ENCODE measurements at places on chromosomes 3 and 15.

DNA sequence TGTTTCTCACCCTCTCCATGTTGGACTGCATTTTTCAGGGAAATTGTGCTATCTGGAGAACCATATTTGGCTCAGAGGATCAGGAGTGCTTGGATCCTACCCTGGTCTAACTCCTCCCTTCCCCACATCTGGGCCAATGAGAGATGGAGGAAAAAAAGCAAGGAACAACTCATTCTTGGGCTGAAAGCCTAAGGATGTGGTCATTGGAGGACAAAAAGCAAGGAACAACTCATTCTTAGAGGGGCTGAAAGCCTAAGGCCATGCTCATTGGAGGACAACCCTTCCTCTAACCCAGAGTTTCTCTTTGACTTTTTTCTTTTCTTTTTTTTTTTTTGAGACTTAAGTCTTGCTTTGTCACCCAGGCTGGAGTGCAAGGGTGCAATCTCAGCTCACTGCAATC is 48.6 kb upstream of the CHRNB4 start:
- DNase-seq: no peak

GRCh38 chr3:120796976-120797375 is 54.4 kb downstream of the GTF2E1 start:
- DNase-seq: no peak

GRCh38 chr3:128285042-128285966 is 132.0 kb downstream of the EEFSEC start:
- no peak for DNase-seq

DNA sequence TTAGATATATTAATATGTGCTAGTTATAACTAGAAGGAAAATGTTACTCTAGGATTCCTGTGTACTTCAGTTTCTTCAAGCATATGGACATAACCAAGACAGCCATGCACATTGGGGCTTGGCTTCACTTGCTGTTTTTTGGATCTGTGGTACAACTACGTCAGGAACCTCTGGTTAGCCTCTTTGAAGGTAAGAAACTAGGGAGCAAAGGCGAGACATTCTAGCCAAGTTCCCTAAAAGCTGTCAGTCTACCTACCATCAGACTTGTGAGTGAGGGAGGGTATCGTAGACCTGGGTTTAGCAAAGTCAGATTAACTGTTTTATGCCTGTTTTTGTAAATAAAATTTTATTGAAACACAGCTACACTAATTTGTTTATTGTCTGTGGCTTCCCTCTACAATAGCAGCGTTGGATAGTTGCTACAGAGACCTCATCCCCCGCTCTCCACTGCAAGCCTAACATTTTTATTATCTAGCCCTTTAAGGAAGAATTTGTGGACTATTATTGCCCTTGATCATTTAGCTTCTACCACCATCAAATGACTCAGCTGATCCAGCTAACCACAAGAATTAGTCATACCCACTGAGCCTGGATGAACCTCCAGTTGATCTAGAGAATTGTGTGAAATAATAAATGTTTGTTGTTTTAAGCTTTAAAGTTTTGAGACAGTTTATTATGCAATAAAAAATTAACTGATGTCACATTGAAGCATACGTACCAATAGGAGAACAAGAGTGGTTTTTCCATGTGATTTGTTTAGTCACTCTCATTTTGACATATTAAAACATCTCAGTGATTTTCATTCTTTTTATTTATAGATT is 58.1 kb downstream of the RSRC1 start:
- no peak for DNase-seq

DNA sequence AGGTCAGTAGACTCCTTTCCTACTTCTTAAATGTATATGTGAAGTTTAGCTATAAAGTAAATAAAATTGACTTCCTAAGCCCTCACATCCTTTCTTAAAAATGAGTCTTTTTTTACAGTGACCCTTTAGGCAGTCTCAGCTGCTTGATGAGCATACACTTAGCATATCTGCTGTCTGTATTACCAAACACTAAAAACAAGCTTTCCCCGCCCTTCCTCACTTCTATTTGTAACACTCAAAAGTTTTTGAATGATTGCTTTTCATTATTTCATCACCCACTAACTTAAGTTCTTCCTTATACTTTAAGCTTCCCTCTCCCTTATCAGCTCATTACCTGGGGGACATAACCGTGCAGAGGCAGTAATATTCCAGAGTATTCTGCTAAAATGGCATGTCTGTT is 89.4 kb downstream of the PLOD2 start:
- no peak for DNase-seq

- DNase-seq: no peak
These were observed 62.9 kb downstream of the PLD1 start for GRCh38 chr3:171747223-171747920.

GRCh38 chr15:63169788-63170187 is 12.5 kb upstream of the RPS27L start:
- DNase-seq: no peak

GRCh38 chr3:123686251-123686650 is 101.4 kb upstream of the HACD2 start:
- DNase-seq: no peak

- DNase-seq: no peak
These were observed 41.9 kb upstream of the PRR20G start for GRCh38 chr3:127329631-127330285.

DNA sequence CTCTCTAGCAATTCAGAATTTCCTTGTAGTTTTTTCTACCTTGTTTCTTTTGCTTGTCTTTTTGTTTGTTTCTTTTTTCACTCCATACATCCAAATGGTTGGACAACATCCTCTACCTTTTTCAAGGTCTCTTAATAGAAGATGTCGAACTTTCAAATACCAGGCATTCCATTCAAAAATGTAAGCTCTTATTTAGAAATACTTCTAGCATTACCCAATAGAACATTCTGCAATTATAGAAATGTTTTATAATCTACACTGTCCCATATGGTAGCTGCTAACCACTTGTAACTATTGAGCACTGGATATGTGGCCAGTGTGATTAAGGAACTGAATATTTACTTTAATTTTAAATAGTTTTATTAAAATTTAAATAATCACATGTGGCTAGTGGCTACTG is 196.2 kb upstream of the MRPL3 start:
- no peak for DNase-seq

DNA sequence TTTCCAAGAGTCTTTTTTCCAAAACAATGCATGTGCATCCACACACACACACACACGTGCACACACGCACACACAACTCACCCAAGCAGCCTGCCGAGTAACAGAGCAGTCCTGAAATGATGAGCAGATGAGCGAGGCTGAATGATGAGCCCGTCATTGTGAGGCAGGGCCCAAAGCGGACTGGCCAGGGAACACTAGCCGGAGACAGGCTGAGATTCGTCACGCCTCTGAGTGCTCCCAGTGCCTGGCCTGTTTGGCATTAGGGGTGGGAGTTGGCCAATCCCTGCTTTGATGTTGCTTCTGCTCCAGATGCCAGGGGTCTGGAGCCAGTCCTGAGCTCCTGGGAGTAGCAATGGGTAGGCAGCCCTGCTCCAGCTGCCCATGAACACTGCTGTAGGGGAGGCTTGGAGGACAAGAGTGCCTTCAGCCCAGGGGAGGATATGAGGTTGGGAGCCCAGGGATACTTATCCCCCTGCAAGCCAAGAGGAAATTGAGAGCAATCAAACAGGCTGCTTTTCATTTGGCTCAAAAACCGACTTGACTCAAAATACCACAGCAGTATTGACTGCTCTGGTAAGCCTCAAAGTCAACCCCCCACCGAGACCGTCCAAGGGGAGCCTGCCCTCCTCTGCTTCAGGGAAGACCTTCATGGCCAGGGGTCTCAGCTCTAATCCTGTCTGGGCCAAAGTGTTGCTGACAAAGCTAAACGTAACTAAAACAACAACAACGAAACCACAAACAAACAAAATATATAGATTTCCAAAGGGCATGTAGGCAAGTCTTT is 22.9 kb downstream of the COLQ start:
- no peak for DNase-seq

- peak; percentile 83 for DNase-seq
These were observed 28.8 kb upstream of the UBL7 start for GRCh38 chr15:74489518-74490338.

DNA sequence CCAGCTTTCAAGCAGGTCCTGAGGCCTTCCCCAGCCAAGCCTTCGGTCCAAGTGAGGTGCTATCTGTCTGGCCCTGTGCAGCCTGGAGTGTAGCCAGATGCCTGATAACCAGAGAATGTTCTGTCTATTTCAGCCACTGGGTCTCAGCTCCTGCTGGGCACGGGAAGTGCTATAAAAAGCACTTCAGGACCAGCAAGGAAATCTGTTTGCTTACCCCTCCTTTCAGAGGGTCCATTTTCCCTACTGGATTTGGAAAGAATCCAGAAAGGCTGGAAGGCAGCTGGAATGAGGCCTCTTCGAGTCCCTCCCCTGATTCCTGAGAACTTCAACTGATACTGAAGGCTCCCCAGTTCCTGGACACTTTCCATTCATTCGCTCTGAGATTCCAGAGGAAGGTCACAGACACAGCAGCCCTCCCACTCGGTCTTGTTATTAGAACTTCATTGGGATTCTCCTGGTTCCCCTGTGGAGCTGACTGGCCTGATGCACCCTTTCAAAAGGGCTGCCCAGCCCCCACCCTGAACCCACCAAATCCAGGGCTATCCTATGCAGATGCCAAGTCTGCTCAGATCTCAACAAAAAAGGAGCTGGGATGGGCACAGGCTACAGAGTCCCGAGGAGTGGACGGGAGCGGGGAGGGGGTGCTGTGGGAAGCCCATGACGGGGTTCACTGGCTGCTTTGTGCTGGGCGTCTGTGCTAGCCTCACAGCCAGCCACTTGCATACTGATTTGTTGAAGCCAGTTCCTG is 70.4 kb downstream of the UMPS start:
- DNase-seq: no peak

- DNase-seq: no peak
These were observed 23.1 kb downstream of the CCNL1 start for GRCh38 chr3:157136647-157137387.

GRCh38 chr15:36808411-36809160 is 229.2 kb downstream of the CDIN1 start:
- DNase-seq: no peak

GRCh38 chr15:74511583-74511982 is 29.4 kb upstream of the ARID3B start:
- no peak for DNase-seq

DNA sequence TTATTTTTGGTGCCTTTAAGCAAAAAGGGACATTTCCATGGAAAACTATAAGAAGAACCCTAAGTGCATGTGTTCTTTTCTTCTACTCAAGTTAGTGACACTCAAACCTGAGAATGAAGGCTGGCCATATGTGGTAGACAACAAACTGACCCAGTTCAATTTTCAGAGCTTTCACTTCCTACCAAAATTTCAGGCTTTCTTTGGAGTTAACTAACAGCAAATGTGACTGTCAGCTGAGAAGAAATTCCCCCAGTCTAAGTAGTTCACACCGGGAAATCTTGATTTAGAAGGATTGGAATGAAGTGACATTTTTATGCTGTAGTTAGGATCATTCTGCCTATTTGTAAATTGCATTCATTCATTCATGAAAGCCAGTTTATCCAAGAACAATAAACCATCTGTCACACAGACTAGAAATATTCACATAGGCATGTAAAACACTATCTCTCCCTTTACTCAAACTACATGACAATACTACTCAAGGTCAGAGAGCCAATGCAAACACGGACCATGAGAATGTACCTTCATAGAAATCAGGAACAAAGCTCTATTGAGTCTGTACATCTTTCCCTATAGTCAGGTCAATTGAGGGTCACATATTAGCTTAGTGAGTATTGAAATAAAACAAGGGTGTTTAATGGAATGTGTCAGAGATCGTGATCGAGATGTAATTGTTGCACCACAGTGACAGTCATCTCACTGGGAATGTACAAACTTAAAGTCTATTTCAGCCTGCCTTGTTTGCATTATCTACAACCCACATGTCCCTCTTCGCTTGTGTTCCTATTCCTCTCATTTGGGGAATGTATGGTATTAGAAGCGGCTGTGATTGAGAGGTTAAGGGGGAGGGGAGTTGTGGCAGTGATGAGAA is 113.8 kb upstream of the TGFBR2 start:
- DNase-seq: no peak

GRCh38 chr3:89699771-89700170 is 592.4 kb downstream of the EPHA3 start:
- DNase-seq: no peak

DNA sequence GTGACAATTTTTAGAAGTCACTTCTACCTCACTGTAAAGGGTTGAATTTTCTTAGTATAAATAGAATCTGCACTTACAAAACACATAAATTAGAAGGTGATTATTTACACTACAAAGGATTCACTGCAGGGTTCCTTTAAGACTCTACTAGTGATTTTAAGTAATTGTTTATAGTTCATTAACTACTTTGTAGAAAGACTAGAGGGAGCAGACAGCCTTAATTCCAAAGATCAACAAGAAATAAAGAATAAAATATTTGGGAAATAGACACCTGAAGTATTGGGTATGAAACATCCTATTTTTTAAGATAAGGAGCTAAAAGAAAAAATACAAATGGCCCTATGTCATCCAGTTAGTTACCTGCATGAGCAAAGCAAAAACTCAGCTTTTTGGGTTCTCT is 360.5 kb upstream of the ALCAM start:
- DNase-seq: no peak

DNA sequence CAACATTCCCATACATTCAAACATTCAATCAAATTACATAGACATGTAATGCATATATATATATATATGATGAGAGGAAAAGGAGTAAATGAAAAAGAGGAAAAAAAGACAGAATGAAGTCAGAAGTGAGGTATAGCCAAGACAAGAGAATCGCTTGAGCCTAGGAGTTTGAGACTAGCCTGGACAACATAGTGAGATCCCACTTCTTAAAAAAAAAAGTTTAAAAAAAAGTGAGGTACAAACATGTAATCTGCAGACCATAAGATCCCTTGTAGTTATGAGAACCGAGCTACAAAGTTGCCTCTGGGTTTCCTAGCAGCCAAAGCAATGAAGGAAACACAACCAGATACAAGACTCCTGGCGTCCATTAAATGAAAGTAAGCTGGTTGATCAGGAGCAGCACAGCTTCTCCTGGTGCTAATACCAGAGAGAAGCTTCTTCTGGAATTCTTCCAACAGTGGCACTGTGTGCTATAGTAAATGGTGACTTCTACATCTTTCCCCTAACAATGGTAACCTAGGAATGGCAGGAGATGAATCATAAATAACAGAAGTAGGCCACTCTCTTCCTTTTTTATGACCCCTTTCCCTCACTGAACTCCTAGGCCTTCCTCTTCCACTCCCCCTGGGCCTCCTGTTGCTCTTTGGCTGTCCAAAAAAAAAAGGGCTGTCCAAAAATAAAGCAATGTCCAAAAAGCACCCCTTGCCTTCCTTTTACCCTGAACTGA is 3.5 kb downstream of the KCNMB3 start:
- no peak for DNase-seq
